ENCODE measurements at places on chromosomes 4 and X.

- DNase-seq, result no peak
Measured at GRCh38 chr4:24514808-24515207, 69.5 kb downstream of the DHX15 start.

- no peak for DNase-seq
Measured at GRCh38 chr4:39178706-39179105, 3.6 kb upstream of the WDR19 start.

DNA sequence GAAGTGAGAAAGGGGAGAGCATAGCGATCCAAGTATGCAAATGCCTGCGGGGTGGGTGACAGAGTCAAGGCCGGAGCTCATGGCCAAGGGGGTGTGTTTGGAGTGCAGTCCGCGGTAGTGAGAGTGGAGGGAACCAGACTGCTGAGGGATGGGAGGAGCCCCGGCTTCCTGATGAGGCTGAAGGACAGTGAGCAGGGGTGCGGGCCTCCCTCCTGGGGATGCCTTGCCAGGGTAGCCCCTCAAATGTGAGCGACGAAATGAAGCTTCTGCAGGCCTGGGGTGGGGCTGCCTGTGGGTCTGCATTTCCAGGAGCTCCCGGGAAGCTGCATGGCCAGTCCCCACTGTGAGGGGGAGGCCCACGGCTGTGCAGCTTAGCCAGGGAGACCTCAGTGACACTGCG is 45.0 kb downstream of the PSAPL1 start:
- no peak for DNase-seq

DNA sequence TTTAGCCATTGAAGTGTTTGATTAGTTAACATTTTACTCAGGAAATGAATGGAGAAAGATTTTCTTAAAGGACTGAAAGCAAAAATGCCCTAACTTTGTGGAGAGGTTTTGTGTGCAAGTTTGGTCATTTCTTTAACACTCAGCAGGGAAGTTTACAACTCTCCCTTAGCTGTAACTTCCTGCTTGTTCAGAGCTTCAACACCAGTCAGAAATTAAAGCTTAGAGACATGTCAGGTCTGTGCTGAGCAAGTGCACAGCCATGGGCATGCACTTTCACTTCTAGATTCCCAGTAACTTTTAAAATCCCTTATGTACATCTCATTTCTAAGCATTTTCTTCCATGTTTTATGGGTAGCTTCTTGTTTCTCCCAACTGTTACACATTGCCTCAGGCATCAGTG is 326.0 kb downstream of the ACTRT1 start:
- DNase-seq, result no peak

DNA sequence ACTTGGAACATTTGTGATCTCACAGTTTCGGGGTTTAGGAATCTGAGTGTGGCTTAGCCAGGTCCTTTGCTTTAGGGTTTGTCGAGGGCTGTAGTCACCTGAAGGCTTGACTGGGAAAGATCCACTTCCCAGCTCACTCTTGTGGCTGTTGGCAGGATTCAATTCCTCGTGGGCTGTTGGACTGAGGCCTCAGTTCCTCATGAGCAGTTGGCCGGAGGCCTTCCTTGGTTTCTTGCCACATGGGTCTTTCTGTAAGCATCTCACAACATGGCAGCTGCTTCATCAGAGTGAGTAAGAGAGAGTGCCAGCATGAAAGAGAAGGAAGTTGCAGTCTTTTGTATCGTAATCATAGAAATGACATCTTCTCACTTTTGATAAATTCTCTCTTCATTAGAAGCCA is 11.1 kb downstream of the TXLNG start:
- no peak for DNase-seq

GRCh38 chr4:92599044-92599443 is 295.3 kb downstream of the GRID2 start:
- DNase-seq, result no peak

DNA sequence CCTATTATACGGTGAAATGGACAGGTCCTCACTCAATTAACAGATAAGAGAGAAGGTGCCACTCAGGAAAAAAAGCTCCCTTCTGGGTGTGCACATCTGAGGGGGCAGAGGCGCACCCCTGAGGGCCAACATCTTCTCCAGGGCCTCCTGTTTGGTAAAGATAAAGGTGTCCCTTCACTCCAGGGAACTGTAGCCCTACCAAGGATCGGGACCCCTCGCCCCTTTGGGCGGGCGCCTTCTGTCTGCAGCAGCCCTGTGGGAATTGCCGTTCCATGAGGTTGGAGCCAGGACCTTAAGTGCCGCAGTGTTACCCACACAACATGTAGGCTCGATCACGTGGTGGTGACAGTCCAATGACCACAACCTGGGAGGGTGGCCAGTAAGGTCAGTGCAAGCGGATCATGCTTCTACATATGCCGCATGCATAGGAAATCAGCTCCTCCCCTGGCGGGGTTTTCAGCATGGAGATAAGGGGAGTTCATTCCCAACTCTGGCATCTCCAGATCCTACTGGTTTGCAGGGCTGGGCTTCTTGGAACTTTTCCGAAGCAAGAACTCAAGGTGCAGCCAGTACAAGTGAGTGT is 253.3 kb downstream of the EVC2 start:
- DNase-seq, result no peak

- no peak for DNase-seq
Measured at GRCh38 chrX:50798783-50799182, 15.2 kb downstream of the SHROOM4 start.

Measured in NCI-H82 (cell line).